ENCODE measurements at places on chromosomes 6 and 20.

- DNase-seq, result no peak
Measured at GRCh38 chr6:21595285-21596144, 2.0 kb downstream of the SOX4 start.

GRCh38 chr6:76818451-76818850 lies 644.8 kb downstream of the HTR1B start:
- no peak for DNase-seq

DNA sequence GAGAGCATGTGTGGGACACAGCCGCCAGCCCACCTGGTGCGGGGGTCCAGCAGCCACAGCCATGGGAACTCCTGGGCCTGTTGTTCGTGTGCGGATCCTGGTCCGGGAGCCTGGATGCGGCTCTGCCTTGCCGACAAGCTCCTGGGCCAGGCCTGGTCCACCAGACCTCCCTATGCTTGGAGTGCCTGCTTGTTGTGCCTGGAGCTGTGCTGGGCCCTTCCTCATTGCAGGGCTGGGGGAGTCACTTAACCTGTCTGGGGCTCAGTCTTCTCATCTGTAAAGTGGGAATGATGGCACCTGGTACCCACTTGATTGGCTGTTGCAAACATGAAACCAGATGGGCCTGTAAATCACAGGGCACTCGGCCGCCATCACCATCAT lies 2.6 kb upstream of the OSBPL2 start:
- no peak for DNase-seq

DNA sequence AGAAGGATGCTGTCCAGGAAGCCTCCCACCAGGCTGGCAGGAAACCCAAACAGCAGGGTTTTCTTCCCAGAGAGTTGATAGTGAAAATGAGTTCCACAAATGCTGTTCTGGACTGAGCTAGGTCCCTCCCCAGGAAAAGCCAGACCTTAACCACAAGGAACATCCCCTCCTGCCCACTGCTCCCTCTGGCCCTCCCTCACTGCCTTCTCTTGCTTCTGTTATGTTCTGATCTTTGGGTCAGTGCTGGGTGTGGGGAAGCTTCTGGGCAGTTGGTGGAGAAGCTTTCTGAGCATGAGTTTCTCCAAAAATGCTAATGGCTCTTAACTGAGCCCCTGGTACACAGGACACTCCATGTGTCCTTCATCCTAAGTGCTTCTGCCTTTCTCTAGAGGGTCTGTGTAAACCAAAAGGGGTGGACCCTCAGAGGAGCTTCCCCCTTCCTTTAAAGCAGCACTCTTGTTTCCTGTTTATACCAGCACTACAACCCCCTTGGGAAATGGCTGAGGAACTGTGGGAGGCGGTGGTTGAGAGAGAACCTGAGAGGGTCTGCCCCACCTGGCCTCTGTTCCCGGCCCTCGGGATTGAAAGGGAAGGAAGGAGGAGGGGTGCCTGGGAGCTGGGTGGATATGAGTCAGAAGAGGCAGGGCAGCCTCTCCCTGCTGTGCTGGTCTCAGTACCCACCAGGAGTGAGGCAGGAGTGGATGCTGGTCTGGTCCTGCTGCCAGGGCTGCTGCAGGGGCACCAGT lies 42.0 kb downstream of the CDS2 start:
- DNase-seq, result peak; percentile 51

DNA sequence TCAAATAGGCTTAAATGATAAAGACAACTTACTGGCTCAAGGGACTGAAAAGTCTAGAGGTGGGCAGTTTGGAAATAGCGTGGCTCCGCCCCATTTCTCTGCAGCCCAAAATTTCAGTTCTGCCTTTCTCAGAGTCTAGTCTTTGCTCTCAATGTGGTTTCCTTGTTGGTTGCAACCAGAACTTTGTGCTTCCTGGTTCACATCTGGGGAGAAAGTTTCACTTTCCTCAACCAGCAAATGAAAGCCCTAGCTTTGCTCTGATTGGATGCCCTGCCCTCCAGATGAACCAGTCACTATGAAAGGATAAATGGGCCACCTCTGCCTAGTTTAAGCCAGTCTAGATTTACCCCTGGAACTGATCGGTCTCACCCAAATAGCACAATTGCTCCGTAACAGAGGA lies 14.9 kb downstream of the SYCP2L start:
- no peak for DNase-seq

DNA sequence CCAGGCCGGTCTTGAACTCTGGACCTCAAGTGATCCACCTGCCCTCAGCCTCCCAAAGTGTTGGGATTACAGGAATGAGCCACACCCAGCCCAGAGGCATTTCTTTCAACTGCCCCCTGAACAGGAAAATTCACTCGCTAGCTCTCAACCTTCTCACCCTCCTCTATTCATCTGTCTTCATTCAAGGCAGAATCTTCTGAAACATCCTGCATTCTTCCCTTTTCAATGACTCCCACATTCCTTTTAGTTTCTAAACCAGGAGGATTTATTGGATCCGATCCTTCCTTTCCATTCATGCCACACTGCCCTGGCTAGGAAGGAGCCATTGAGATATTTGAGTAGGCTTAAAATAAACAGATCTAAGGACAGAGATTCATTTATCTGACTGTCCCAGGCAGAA lies 52.9 kb downstream of the C6orf52 start:
- DNase-seq, result no peak

DNA sequence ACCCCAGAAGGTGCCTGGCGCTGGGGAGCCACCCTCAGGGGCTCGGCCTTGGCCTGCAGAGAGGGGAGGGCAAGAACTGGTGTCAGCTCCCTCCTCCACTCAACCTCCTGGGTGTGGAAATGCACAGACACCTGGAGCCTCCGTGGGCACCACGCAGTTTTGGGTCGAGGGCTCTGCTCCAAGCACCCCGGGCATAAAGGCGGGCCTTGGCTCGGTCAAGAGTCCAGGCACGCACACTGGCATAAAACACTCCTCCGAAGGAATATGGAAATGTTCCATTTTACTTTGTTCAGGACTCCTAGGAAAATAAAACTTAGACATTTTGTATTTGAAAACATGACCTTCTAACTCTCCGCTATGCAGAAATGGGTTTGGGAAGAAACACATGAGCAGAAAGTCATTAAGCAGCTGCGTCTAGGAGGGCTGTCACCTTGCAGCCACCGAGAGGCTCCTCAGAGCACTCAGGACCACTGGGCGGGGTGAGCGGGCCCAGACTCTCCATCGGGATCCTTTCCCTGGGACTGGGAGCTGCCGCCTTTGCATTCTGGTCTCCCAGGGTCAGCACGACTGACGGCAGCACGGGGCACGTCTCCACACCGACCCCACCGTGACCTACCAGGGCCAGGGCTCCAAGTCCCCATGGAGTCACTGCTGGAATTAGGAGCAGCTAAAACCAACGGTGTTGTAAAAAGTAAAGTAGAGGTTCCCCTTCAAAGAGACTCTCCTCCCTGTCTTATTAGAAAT lies 46.0 kb upstream of the DACT2 start:
- no peak for DNase-seq

DNA sequence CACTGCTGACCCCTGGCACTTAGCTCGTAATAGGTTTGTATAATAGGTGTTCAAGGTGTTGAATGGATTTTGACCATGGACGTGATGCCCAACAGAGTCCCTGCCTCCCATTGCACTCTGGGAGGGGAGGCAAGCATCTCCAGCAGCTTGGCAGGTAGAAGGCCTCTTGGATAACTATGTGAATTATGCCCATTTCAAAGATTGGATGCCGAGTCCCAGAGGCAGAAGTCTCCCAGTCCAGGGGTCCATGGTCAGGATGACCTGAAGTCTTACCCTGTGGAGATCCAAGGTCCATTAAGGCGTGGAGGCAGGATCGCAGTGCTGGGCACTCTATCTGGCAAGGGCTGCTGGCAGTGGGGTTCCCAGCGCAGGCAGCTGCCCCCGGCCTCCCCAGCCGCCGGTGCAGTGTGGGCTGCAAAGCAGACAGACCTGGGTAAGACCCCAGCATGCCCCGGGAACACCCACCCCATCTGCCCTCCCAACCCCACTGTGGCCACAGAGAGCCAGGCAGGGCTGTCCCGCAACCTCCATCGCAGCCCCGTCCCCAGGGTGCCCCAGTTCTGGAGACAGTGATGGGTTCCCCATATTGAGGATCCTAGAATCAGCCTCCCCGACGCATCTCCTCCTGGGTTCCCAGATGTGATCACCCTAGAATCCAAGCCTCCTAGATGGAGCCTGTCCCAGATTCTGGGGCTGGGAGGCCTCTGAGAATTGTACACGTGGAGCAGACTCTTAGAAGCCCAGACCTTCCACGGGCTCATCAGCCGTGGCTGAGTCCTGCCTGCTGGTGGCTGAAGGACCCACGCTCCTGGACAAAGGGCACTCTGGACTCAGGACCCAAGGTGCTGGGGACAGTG lies 44.6 kb downstream of the APCDD1L start:
- DNase-seq, result no peak

DNA sequence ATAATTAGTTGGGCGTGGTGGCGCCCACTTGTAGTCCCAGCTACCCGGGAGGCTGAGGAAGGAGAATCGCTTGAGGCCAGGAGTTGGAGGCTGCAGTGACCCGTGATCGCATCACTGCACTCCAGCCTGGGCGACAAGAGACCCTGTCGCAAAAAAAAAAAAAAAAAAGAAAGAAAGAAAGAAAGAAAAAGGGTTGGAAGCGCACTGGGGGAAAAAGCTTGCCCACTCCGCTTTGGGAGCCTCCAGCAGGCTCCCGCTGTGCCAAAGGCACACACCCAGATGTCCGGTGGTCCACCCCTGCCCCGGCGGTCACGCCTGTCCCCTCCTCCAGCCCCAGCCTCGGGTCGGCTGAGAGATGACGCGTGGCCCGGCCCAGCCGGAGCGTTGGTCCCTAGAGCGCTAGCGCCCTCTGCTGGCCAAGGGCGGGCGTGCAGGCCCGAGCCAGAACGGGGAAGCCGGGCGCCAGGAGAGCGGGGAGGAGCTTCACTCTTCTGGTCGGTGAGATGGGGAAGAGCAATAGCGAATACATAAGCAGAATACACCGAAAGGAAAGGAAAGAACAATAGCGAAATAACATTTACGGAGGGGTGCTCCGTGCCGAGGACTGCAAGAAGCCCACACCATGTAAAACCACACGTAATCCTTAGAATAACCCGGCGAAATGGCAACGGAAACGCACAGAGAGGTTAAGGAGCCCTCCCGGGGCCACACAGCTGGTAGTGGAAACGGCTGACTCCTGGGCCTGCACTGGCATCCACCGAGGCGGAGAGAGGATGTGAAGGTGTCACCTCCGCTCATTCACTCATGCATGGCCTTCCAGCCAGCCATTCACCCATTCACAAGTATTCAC lies 41.7 kb downstream of the UBE2V1 start:
- peak; percentile 57 for DNase-seq

Data from smooth muscle cell of the brain vasculature (primary cell).